ENCODE measurements at places on chromosomes 1 and 21. TPM values are rescaled to one million over a fixed set of nuclear protein-coding genes. Genes with fewer than 3 reads are reported as not detected.

GRCh38 chr1:226884966-226885820 lies 14.8 kb downstream of the PSEN2 start:
- no peak for DNase-seq

- DNase-seq, result no peak
Measured at GRCh38 chr1:41545996-41546832, 61.7 kb upstream of the EDN2 start.

DNA sequence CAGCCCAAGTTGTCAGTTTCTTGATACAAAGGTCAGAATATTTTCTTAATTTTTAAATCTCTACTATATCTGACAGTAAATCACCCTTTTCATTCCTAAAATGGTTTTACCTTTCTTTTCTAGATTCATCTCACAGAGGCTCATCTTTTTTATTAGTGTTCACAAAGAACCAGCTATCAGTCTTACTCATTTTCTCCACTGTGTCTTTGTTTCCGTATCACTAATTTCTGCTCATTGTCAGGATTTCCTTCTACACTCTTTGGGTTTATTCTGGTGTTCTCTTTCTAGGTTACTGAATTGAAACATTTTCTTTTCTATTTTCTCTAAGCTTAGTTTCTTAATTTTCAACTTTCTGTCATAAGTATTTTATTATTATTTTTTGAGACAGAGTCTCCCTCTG lies 8.7 kb downstream of the AGPAT3 start:
- DNase-seq, result no peak

DNA sequence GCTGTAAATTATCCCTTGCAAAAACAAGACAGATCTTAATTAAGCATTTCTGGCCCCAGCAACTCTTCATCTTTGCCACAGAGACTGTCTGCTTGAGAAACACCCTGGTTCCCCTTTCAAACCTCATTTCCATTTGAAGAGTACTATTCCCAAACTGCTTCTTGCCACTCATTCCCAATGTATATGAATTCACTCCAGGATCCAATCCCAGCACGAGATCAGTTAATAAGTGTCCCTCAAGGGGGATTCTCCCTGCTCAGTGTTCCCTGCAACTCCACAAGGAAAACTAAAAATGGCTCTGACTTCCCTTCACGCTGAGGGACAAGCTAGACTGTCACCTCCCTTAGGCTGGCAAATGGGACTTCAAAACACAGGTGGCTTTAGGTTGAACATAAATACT lies 173.2 kb downstream of the SIPA1L2 start:
- DNase-seq, result no peak

DNA sequence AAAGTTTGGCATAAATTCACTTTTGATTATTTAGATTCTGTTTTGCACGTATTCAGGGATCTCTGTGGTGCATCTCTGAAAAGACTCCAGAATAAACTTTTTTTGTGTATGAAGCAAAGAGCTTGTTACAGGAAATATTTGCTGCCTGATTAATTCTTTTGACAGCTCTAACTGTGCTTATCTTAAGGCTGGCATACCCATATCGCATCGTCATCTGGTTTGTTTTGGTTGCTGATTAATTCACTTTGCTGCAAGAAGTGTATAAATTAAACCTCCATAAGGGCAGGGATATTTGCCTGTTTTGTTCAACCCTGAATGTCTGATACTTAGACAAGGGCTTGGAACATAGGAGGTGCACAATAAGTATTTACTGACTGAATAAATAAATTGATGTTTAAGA lies 17.5 kb upstream of the DUSP10 start:
- no peak for DNase-seq

DNA sequence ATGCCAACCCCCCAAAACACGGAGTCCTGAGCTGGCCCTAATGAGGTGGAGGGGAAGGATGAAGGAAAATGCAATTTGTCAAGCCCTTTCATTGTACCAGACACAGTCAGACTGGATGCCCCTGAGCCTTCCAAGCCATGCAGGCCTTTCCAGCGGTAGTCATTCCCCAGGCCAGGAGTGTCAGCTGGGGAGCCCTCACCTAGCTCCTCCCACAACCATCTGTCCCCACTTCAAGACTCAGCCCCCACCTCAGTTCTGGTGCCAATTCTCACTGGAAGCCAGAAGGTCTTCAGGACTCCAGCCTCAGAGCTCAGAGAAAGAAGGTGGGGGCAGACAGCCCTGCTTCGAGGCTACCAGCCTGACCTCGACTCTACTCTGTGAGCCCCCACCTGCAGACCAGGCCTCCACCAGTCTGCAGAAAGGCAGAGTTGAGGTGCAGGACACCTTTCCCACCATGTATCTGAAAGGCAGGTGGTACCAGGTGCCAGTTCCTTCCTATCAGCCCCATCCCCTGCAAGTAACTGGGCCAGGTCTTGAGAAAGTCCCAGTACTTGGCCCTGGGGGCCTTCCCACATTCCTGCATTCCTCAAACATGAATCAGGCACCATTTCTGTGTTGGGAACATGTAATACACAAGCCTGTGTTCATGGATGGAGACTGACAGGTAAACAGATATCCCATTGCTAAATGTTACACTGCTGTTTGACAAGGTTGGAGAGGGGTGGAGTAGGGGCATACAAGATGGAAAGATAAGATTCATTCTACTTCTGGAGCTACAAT lies 180.6 kb upstream of the EDN2 start:
- DNase-seq, result no peak

DNA sequence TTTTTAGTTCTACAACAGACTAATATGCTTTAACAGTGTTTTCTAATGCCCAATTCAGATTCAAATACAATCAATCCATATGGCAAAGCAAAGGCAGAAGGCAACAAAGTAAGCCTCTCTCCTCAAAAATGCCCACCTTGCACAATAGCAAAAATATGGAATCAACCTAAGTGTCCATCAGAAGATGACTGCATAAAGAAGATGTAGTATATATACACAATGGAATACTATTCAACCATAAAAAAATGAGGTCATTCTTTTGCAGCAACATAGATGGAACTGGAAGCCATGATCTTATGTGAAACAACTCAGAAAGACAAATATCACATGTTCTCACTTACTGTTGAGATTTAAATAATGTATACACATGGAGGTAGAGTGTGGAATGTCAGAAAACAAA lies 80.7 kb downstream of the EIF4G3 start:
- DNase-seq, result no peak

GRCh38 chr1:245045087-245045881 lies 109.5 kb upstream of the KIF26B start:
- no peak for DNase-seq

GRCh38 chr1:186498695-186499389 lies 37.9 kb upstream of the PDC start:
- no peak for DNase-seq

GRCh38 chr1:31694069-31694963 lies 9.5 kb downstream of the COL16A1 start:
- no peak for DNase-seq

- DNase-seq, result no peak
Measured at GRCh38 chr21:46154955-46155513, 345 bp downstream of the FTCD start.

- DNase-seq, result no peak
Measured at GRCh38 chr1:116408803-116409720, 36.0 kb downstream of the ATP1A1 start.

DNA sequence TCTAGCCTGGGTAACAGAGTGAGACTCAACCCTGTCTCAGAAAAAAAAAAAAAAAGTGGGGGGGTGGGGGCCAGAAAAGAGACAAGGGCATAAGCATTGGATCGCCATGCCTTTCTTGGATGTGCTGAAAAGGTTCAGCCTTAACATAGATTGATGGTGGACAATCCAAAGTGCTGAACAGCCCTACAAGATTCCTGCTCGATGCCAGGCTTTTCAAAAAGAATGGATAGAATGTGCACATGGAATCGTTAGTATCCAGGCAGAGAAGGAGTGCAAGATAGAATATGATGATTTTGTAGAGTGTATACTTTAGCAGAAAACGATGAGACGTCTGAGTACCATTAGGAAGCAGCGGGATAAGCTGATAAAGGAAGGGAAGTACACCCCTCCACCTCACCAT lies 10.9 kb upstream of the COA7 start:
- no peak for DNase-seq

DNA sequence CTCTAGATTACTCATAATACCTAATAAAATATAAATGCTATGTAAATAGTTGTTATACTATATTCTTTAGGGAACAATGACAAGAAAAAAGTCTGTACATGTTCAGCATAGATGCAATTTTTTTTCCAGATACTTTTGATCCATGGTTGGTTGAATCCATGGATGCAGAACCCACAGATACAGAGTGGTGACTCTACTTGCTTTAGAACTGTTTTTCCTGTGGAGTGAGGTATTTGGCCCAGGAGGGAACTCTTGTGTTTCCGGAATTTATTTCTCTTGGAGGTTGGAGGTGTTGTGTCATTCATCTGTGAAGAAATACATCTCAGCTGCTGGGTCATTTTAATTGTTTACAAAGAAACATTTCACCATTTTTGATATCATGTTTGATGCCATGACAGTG lies 28.7 kb downstream of the TMEM200B start:
- DNase-seq, result no peak

DNA sequence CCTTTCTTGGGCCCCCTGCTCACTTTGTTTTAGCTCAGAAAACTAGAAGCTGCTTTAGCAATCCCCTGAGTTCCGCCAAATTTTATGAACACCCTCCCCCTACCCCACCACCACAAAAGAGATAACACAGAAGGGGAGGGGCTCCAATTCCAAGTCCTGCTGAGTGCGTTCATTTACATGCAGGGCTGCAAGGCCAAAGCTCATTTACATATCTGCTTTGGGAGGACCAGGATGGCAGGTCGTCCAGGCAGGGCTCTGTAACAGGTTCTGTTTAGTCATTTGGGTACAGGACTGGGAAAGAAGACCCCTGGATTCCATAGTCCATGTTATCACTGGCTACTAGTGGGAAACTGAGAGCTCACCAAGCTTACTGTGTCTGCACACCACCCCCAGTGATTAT lies 35.9 kb upstream of the KIF21B start:
- no peak for DNase-seq

DNA sequence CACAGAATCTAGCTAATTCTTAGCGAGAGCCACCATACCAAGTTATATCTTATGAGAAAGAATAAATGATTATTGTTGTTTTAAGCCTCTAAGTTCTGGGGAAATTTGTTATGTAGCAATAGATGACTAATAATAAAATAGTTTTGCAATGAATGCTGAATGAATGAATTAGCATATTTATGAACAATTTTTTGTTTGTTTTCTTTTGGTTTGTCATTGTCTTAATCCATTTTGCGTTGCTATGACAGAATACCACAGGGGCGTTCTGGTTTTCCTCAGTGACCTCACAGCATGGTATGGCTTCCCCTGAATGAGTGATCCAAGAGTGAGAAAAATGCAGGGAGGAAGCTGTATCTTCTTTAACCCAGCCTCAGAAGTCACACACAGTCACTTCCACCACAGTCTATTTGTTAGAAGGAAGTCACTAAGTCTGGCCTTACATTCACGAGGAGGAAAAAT lies 53.8 kb upstream of the HPDL start:
- no peak for DNase-seq

DNA sequence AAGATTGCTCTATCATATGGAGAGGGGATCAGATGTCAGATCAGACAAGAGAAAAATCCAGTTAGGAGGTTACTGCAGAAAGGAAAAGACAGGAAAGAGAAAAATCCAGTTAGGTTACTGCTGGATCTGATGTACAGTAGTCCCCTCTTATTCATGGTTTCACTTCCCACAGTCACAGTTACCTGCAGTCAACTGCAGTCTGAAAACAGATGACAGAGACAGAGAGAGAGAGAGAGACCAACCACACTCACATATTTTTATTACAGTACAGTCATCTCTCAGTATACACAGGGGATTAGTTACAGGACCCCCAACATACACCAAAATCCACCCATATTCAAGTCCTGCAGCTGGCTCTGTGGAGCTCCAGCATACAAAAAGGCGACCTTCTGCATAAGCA lies 29.3 kb downstream of the NUP133 start:
- DNase-seq, result no peak

DNA sequence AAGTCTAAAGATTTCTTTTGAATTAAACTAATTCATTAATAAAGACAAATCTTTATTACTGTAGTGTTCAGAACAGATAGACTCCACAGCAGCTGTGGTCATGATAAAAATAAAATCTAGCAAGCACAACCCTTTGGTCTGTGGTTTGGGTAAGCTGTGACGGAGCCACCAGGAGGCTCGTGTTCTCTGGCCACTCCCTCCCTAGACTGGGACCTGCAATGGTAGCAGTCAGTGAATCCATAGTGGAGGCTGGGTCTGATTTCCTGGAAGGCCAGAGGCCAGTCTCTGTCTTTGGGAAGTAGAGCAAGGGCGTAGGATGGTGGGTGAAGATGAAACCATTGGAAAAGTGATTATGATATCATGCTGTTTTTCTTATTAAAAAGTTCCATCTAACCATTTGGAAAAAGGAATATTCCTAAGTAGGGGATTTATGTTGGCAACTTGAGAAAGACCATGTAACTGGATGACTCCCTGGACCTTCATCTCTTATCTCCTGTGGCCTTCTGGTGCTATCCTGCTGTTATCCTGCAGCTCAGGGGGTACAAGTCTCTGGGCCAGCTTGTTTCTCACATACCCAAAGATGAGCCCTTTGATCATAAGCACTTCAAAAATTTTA lies 39.0 kb downstream of the TENT5C start:
- no peak for DNase-seq

IKBKE gene
- total RNA-seq, result 5.8 TPM

ZBTB8A gene
- total RNA-seq, result 30.1 TPM
